ENCODE measurements at places on chromosomes 4 and X.

GRCh38 chr4:140626661-140627376 is 58.1 kb upstream of the UCP1 start:
- DNase-seq: no peak

GRCh38 chrX:77930581-77930980 is 20.1 kb downstream of the ATP7A start:
- DNase-seq: no peak

DNA sequence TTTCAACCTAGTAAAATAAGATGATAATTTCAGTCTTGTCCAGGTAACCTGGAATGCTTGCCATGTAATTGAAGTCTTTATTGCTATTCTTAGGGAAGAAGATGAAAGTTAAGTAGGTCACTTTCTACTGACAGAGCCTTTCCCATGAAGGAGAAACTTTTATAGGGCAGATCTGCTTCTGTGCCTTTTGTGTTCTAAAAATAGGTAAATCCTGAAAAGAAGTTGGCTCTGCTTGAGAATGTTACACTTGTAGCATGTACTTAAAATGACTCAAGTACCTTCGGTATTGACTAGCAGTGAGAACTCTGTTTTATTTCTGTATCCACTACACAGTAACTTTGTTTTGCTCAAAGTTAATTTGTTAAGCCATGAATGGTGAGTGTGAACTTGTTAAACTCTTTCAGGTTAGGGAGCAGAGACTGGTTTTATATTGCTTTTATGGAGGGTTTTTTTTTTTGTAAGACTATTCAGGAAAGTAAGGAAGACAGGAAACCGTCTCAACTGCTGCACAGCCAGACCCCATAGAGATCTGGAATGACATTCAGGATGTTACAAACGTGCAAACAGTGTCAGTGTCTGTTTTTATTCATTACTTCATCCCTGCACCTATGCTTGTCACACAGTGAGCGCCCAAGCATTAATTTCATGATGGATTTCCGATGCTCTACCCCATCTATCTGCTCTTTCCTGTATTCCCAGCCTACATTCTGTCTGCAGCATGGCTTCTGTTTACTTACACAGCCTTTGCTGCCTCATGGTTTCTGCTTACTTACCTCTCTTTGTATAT is 53.0 kb downstream of the SEPTIN11 start:
- no peak for DNase-seq

- DNase-seq: no peak
These were observed 13.2 kb upstream of the CCSER1 start for GRCh38 chr4:90113881-90114457.

GRCh38 chr4:128353791-128354190 is 66.2 kb upstream of the PGRMC2 start:
- no peak for DNase-seq

DNA sequence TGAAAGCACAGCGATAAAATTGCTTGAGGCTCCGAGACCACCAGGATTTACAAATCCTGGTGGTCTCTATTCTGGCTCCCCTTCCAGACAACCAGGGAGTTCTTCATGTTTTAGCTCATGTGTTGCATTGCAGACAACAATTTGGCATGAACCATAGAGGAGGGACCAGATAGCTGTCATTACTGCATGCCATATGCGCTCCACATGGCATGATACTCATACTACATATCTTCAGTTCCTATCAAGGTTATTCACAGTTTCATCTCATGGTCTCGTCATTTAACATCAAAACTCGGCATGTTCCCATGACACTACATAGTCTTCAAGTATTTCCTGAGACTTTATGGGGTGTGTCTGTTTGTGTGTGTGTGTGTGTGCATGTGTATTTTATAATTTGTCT is 220.3 kb downstream of the OR13H1 start:
- DNase-seq: no peak

DNA sequence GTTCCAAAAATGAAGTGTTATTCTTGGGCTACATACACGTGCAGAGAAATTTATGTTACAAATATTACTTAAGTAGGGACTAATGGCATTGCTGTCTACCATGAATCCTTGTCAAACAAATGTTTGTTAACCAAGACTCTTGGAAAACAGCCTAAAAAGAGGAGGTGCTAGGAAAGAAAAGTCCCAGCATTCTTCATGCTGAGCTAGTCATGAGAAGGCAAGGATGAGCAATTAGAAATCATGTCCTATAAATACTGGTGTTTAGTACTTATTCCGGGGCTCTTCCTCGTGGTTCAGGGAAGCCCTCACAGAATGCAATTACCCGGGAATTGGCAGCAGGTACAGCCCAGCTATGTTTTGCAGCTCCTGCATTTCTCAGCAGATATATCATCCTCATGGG is 378.1 kb upstream of the FTHL17 start:
- DNase-seq: no peak

DNA sequence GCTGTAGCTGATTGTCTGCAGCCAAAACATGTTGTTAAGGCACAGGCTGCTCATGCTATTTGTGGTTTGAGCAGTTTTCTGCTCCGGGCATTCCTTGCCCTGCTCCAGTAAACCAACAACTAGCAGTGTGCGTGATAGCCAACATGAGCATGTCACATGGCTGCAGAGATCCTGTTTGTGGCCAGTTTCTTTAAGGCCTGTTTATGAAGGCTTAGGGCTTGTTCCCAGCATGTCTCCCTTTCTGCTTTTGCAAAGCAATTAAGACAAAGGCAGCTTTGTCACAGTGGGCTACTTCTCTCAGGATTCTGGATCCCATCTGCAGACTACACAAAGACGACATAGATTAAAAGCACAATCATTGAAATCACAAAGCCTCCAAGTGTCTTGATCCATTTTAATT is 160.5 kb downstream of the ZNF518B start:
- no peak for DNase-seq

DNA sequence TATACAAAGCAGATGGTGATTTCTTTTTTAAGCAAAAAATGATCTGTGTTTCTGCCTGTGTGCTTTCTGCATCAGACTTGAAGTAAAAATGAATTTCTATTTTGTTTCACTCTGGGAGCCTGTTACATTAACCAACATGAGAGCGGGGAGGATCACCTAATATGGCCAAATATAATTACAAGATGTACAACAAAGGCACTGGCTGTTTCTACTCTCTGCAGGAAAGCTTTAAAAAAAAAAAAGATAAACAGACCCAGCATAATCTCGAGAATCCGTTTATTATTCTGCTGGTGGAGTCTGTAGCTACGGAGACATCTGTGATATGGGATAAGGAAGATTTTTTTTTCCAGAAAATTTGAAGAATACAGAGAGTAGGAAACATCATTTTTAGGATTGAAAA is 103.6 kb downstream of the COMMD8 start:
- DNase-seq: no peak

DNA sequence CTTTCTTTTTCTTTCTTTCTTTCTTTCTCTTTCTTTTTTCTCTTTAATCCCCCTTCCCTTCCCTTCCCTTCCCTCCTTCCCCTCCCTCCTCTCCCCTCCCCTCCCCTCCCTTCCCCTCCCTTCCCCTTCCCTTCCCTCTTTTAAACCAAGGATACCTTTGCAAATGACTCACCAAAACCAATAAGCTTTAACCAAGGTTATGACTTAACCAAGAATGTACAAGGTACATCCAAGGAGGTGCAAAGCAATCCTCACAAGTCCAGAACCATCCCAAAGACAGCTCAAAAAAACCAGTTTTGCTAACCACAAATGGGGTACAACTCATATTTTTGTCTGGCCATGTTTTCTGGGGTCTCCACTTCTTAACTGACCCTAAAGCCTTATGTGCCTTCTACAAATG is 174.7 kb upstream of the PPP1R2C start:
- no peak for DNase-seq

- no peak for DNase-seq
These were observed 18.9 kb downstream of the TMPRSS11E start for GRCh38 chr4:68466185-68466584.

GRCh38 chrX:65920620-65921019 is 119.3 kb downstream of the VSIG4 start:
- no peak for DNase-seq

DNA sequence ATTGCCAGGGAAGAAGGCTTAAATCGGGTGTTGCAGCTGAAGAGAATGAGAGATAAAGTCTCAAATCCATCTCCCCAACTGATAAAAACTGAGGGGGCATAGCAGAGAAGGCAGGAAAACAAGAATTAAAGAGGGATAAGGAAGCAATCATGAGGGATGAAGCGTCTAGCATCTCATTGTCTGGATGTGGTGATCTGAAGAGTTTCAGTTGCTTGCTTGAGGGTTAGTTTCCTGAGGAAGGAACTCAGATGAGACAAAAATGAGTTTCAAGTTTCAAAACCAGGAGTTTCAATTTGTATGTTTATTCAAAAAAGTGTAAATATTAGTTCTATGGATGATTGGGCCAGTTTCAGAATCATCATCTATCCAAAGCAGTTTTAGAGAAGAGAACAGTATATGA is 496.9 kb downstream of the RAB28 start:
- no peak for DNase-seq

DNA sequence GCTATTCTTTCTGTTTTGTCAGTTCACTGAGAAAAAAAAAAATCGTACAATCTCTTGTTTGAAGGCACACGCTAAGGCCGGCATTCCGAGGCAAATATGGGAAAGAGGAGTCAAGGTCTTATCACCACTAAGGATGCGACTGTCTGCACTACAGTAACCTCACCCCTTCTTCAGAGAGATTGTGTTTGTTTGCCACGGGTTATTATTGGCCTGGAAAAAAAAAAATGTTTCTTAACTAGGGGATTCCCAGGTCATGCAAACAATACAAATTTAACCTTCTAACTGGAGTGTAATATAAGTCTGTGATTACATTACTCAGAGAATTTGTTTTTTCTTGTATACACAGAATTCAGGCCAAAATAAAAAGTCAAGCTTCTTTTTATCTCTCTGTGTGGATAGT is 168.3 kb downstream of the TMA16 start:
- DNase-seq: no peak

GRCh38 chr4:152763796-152764195 is 15.7 kb downstream of the TIGD4 start:
- DNase-seq: no peak

- DNase-seq: no peak
These were observed 44.3 kb downstream of the CD40LG start for GRCh38 chrX:136692271-136692670.

DNA sequence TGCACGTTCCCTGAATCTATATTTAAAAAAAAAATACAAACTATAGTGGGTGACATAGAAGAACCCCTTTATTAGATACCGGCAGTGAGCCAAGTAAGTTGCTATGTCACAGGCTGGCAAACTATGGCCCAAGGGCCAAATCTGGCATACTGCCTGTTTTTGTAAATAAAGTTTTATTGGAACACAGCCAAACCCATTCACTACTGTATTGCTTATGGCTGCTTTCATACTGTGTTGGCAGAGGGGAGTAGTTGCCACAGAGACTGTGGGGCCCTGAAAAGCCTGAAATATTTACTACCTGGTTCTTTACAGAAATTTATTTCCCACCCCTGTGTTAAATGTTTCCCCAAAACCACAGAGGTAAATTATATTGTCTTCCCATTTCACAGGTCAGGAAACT is 71.2 kb upstream of the EGFL6 start:
- DNase-seq: no peak

DNA sequence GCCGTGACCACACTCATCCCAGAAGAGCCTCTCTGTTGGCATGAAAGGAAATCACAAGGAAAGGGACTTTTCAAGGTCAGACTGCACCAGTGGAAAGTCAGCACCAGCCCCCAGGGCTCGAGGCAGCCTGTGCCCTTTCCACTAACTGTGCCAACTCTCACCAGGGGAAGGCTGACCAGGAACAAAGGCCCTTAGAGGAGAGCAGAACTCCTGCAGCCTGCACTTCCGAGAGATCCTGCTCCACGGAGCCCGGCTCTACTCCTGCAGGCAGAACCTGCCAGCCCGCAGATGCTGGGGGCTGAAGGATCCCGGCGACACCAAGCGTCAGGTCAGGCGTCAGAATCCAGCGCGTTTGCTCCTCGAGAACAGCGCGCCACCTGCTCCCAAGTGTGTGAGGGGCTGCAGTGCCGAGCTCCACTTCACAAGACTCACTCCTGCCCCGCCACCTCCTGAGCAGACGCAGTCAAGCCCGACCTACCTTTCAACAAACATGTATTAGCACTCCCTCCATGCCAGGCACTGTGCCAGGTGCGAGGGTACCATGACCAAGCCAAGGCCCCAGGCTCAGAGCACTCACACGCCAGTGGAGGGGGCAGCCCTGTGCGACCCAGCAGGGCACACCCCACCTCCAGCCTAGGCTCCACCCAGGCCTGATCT is 13.6 kb upstream of the HELT start:
- DNase-seq: no peak

GRCh38 chr4:111502626-111503025 is 642.6 kb upstream of the FAM241A start:
- no peak for DNase-seq

DNA sequence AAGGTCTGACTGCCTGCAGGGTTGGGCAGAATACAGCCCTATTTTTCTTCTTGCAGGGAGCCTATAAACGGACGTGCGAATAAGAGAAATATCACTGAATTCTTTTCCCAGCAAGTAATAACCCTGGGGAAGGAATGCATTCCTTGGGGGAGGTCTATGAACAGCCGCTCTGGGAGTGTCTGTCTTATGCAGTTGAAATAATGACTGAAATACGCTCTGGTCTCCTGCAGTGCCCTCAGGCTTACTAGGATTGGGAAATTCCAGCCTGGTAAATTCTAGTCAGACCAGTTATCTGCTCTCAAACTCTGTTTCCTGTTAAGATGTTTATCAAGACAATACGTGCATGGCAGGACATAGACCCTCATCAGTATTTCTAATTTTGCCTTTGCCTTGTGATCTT is 72.1 kb upstream of the FAM241A start:
- no peak for DNase-seq

DNA sequence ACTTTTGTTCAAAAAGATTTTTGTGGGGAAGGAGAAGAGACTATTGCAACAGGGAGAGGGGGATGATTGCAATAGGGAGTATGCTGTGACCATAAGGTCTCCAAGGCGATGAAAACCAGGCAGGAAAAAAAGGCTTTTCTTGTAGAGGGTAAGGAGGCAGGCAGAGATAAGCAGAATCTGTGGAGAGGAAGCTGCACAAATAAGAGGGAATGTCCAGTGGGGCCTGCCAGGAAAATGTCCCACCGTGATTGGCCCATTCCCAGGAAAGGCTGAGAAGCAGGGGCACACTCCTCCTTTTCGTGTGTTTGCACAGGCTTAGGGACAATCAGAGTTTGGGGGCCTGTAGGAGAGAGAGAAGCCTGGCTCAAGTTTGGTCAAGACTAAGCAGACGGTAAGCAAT is 29.1 kb downstream of the SPACA5 start:
- DNase-seq: no peak

GRCh38 chrX:136251041-136251991 is at the start of gene MAP7D3:
TSS of gene MAP7D3 (minus strand) at chrX:136251400. CDS start at chrX:136251358, 42 bp downstream.
- DNase-seq: peak; percentile 61

DNA sequence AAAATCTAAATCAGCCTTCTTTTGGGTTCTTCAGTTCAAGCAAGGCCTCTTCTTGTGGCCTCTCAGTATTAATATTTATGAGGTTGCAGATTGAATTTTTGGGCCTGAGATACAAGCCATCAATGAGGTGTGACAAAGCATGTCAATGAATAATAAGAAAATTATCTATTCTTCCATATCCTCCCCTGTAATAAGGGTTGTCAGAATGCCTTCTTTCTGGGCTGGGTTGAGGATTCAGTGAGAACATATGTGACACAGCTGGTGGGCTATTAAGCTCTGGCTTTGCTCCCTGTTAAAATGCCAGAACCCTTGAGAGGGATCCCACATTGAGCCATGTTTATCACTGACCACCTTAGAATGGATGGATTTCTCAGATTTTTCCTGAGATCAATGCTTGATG is 187.2 kb downstream of the AR start:
- no peak for DNase-seq

- DNase-seq: peak; percentile 63
These were observed 17.8 kb upstream of the CXCL3 start for GRCh38 chr4:74056114-74056857.

Data from SW480 (cell line).